AG04450 (cell line): ENCODE measurements at places on chromosomes 3 and 15. TPM values are rescaled to one million over a fixed set of nuclear protein-coding genes. Genes with fewer than 3 reads are reported as not detected.
A peak's percentile ranks its signal among the peaks of the same experiment; 100 is the strongest.

DNA sequence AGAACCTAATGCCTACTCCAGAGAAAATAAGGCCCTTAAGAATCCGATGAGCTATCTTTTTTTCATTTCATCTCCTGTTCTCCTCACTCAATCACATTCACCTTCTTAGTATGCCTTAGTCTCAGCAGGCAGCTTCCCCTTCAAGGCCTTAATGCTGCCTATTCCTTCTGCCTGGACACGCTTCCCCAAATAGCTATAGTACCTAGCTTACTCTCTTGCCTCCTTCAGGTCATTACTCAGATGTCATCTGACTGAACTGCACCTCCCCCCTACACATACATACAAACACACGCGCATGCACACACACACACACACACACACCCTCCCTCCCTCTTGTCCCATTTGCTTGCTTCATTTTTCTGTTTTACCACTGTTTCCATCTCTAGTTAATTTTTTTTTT lies 191.5 kb upstream of the MLF1 start:
- no peak for DNase-seq

DNA sequence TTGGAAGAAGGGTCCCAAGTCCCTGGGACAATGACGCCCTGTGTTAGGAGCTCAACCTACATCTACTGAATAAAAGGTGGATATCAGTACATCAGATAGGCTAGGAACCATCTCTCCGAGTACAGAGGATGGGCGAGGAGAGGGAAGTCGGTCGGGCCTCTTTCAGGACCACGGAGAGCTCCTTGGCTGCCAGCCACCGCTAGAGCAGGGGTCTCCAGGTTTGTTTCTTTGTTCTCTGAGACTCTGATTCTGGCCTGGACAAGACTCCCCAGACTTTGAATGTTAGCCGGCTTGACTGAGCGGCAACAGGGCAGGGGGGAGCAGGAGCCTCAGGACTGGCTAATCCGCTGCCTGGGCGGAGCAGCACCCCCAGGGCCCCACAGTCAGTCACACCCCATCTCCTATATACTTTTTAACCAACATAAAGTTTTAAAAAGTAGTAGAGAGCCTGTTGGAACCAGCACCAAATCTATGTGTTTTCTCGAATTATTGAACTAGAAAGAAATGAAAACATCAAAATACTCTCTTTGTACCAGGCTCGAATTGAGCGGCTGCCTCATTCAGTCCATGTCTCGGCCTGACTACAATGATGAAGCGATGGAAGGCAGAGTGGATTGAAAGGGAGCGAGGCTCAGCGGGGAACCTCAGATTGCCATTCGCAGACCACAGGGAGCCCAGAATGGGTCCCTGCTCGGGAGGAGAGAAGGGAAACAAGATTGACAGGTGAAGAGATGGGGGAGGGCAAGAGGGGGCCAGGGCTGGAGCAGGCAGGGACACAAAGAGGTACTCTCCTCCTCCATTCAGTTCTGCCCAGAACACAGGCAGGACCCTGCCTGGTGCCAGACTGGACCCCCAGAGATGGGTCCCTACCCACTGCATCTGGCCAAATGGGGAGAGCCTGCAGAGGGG lies 131.6 kb downstream of the TPRA1 start:
- no peak for DNase-seq

- DNase-seq, result no peak
Measured at GRCh38 chr15:87461631-87462030, 794.9 kb downstream of the NTRK3 start.

GRCh38 chr3:194043516-194043915 lies 92.4 kb upstream of the HES1 start:
- peak; percentile 16 for DNase-seq

- DNase-seq, result no peak
Measured at GRCh38 chr3:128408693-128409623, 57.7 kb downstream of the DNAJB8 start.

The WNT7A gene
- polyA plus RNA-seq, result not detected in 2 replicates

- no peak for DNase-seq
Measured at GRCh38 chr15:79017953-79018352, 72.6 kb downstream of the RASGRF1 start.

GRCh38 chr3:107496855-107497254 lies 25.9 kb upstream of the BBX start:
- no peak for DNase-seq

GRCh38 chr3:153311541-153311940 lies 149.5 kb downstream of the RAP2B start:
- DNase-seq, result no peak

GRCh38 chr15:66019368-66019767 lies 150.1 kb downstream of the RAB11A start:
- DNase-seq, result no peak

DNA sequence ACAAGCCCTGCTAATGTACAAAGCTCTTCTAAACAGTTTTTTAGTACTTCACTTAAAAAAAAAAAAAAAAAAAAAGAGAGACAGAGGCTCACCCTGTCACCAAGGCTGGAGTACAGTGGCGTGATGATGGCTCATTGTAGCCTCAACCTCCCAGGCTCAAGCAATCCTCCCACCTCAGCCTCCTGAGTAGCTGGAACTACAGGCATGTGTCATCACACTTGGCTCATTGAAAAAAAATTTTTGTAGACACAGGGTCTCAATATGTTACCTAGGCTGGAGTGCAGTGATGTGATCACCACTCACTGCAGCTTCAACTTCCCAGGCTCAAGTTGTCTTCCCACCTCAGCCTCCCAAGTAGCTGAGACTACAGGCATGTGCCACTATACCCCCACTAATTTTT lies 47.6 kb upstream of the HEG1 start:
- no peak for DNase-seq

GRCh38 chr3:7700977-7701376 lies 800.6 kb upstream of the LMCD1 start:
- DNase-seq, result no peak

The EBLN2 gene
- polyA plus RNA-seq, result 2.1 and 3.2 TPM in 2 replicates

The ARID3B gene
- polyA plus RNA-seq, result 1.6 and 2.4 TPM in 2 replicates

The STRIT1 gene
- not detected in 2 replicates for polyA plus RNA-seq

DNA sequence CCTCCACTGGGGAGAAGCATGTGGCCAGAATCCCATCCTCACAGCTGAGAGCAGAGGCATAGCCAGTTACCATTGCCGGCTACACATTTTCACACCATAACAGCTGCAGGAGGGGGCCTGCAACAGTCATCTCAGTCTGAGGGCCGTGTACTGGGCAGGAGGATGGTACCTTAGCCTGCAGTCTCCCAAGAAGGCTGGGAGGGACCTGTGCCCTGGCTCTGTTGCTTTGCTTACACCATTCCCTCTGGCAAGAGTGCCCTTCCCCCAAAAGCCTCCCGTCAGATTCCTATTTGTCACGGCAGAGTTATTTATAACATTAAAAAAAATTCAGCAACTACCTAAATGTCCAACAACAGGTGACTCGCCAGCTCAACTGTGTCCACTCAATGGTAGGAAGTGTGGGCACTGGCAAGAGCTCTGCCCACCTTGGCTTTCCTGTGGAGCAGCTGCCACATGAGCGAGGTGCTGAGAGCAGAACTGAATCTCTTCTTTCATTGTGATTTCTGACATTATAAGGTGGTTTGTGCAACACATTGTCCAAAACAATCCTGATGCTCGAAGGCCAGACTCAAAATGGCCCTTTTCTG lies 4.4 kb downstream of the CAMKV start:
- DNase-seq, result no peak
